ENCODE measurements at places on chromosomes 5 and 9.

DNA sequence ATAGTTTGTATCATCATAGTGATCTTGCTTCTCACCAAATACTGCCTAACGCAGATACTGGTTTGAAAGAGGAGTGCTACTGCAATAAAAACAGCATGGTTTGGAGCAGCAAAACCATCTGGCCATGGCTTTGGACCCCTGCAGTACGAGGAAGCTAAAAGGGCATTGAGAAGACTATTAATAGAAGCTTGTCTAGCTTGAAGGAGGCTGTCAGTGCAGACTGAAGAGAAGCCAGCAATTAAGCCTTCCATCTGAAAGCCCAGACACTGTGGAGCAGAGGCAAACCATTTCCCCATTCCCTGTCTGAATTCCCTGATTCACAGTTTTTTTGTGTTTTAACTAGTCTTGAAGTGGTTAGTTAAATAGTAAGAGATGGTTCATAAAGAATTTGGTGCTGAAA, 281.6 kb downstream of the PTPRD start:
- DNase-seq: no peak

DNA sequence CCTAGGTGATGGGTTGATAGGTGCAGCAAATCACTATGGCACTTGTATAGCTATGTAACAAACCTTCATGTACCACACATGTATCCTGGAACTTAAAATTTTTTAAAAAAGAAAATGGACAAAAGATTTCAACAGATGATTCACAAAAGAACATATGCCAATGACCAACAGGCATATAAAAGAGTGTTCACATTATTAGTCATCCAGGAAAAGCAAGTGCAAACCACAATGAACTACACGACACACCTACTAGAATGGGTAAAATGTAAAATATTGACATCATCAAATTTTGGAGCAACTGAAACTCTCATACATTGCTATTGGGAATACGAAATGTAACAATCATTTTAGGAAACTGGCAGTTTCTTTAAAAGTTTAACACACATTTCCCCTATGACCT, 109.9 kb downstream of the YIPF5 start:
- no peak for DNase-seq

DNA sequence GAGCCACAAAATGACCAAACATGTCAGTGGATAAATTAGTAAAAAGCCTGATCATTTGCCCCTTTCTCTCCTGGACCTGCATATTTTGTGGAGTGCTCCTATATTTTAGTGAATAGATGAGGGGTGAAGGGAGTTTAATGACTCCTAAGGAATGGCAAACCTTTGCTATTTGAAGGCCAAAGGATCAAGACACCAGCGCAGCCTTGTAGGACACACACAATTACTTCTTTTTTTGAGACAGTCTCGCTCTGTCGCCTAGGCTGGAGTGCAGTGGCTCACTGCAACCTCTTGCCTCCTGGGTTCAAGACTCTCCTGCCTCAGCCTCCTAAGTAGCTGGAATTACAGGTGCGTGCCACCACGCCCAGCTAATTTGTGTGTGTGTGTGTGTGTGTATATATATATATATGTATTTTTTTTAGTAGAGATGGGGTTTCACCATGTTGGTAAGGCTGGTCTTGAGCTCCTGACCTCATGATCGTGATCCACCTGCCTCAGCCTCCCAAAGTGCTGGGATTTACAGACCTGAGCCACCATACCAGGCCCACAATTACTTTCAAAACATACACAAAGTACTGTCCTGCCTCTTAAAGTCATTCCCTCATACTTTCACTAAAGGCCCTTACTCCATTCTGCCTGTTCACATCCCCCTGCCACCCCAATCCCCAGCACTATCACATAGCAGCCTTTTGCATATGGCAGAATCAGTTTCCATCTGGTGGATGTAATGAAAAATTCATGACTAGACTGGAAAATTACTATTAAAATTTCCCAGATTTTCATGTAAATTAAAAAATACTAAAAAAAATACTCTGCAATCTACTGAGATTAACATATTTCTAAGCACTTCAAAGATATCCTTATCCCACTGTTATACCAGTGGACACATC, 60.4 kb downstream of the CSNK1A1 start:
- DNase-seq: no peak

DNA sequence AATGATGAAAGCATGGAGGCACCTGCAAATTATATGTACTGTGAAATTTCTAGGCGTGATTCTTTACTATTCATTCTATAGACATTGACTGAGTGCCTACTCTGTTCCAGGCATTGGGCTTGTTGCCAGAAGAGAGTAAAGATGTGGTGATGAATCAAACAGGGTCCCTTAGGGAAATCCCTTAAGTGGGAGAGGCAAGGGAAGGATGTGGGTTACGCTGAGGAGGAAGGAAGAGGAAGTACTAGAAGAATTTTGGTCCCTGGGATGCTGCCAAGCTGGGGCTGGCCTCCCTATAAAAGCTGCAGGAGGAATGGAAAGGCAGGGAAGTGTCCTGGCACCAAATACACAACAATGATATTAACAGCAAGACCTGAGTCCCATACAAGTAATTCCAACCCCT, 76.7 kb upstream of the SPOCK1 start:
- no peak for DNase-seq
